Omental fat pad (tissue), 4 donors: ENCODE measurements at places on chromosomes 7 and 10.

DNA sequence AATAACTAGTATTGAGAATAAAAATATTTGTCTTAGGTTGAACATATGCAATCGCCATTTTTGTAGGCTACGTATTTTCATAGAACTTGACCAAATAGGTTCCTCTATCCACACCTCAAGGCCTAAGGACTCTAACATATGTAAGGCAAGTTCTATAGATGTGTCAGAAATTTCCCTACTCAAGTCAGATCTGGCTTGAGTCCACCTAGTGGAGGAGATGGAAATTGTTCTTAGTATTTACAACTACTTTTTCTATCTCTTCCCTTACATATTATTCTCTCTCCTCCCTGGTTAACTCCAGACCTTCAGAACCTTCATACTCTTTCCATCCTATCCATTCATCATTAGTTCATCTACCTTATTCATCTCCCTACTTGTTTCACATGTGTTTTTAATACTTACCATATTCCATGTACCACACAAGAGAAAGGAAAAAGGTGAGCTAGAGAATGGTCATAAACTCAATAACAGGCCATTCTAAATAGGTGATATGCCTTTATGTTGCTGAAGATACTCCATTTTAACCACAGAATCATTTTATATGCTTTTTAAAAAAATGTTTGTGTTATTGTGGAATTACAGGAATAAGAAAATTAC lies 174.5 kb upstream of the HDAC9 start:
- DNase-seq, result no peak

DNA sequence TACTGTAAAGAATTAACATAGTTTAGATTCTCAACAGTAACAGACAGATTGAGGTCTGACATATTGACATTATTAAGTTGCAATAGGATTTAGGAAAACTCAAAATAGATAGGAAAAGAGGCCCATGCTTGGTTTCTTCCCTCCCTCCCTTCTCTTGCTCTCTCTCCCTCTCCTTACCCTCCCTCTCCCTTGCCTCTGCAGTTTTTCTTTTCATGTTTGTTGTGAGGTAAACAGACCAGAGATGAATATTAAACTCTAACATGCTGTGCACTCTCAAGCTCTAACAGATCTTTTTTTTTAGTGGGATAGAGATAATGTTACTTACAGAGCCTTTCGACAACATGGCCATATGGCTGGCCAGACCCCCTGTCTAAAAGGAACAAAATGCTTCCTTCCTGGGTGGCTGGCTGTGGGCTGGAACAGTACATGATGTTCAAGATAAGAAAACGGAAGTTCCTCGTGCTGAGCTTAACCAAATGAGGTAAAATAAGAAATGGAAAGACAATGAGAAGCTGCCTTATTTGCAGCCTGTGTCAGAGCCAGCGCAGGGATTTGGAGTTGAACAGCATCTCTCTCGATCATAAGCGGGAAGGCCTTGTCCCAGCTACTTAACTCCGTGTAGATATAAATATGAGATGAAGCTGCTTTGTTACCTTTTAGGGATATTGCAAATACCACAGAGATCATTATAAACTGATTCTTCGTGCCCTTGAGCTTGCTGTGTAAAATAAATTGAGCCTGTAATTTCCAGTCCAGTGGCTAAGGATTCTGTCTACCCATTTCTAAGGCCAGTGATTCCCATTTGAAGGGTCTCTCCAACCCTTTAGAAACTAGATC lies 391.9 kb upstream of the NPVF start:
- no peak for DNase-seq

- no peak for DNase-seq
Measured at GRCh38 chr10:43524434-43525247, 49.8 kb downstream of the ZNF239 start.

DNA sequence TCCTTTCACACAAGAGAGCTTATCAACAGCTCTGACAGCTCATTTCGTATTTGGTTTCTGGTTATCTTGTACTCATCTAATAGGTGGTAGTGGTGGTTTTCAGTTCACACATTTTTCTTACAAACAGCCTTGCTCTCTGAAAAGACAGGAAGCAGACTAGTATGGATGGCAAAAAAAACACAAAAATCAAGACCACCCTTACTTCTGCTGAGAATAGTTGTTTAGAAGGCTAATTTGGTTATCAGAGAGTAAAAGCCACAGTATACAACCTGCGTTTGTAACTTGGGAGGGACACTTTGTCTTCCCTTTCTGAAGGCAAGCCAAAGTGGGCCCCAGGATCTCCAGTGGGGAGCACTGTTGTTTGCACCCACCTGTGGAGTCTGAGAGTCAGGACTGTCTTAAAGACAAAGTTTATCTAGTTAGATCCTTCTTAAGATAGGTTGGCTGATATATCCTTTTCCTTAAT lies 68.0 kb downstream of the PIP4K2A start:
- no peak for DNase-seq

- DNase-seq, result no peak
Measured at GRCh38 chr10:3499120-3499519, 285.9 kb downstream of the KLF6 start.

GRCh38 chr10:24256619-24257107 lies 47.7 kb downstream of the KIAA1217 start:
- no peak for DNase-seq

DNA sequence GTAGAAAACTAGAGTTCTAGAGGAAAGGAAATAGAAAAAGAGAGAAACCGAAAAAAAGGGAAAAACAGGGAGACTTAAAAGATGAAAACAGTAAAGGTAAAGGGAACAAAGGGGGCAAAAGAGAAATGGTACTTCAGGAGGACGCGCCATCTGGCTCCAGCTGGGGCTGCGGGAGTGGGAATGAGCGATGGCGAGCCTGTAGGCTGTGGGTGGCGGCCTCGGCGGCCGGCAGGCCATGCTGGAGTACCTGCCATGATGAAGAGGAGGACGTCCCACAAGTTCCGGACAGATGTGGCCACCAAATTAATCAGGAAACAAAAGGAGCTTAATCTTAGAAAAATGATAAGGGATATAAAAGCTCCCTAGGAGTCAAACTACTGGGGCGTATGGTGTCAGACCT lies 21.7 kb upstream of the PHYH start:
- DNase-seq, result no peak
